ENCODE measurements at places on chromosomes 7 and 10.

GRCh38 chr7:113371416-113372043 lies 253.2 kb upstream of the SMIM30 start:
- peak overlapping the region; percentile 37 for H3K27ac ChIP-seq
- DNase-seq: no peak
- H3K4me3 ChIP-seq: no peak overlapping the region

DNA sequence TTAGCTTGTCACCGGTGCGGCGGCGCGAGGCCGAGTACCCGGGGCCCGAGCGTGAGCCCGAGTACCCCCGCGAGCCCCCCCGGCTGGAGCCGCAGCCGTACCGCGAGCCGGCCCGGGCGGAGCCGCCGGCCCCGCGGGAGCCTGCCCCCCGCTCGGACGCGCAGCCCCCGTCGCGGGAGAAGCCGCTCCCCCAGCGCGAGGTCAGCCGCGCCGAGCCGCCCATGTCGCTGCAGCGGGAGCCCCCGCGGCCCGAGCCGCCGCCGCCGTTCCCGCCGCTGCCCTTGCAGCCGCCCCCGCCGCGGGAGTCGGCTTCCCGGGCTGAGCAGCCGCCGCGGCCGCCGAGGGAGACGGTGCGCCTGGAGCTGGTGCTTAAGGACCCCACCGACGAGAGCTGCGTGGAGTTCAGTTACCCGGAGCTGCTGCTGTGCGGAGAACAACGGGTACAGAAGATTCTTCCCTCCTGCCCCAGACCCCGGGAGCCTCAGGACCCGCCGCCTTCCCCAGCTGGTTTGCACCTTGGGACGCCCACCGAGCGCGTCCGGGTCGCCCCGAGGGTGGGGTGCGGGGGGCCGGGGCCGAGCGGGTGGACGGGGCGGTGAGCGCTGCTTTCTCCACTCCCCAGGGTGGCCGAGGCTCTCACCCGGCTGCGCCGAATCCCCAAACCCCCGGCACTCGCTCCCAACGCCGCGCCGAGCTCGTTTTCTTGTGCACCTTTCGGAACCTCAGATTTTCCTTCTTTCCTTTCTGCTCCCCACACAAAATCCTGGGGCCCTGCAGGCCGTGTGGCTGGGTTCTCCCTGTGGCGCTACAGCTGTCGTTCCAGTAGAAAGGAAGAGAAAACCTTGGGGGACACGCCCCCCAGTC lies 708 bp downstream of the UBN2 start:
- H3K4me1 ChIP-seq: no peaks in the 10 kb centered on the region
- H3K27me3 ChIP-seq: no peaks in the 10 kb centered on the region
- H3K36me3 ChIP-seq: no peaks in the 10 kb centered on the region

- DNase-seq: no peak
- H3K36me3 ChIP-seq: no peaks in the 10 kb centered on the region
- H3K27me3 ChIP-seq: no peaks in the 10 kb centered on the region
These were observed 582.5 kb downstream of the CNTNAP2 start for GRCh38 chr7:146698995-146699610.

DNA sequence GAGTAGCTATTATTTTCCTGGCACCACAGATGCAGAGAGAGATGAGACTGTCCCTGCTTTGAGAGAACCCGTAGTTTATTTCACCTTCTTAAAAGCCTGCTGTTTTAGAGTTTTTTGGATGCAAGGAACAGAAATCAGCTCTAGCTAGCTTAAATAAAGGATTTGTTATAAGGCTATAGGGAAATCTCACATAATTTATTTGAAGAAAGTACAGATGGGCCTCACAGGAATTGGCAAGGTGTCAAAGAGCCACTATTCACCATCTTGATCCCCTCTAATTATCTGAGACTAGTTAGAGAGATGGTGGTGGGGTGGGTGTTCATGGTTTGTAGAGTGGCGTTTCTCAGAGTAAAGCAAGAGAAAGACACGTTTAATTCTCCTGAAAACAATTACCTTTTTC lies 7.3 kb downstream of the KMT2E start:
- H3K36me3 ChIP-seq: no peaks in the 10 kb centered on the region
- H3K27me3 ChIP-seq: no peaks in the 10 kb centered on the region
- DNase-seq: no peak
- peak overlapping the region; percentile 18 for H3K27ac ChIP-seq
- no peak overlapping the region for H3K4me3 ChIP-seq
- peaks cover 29% of the 10 kb centered on the region for H3K4me1 ChIP-seq

DNA sequence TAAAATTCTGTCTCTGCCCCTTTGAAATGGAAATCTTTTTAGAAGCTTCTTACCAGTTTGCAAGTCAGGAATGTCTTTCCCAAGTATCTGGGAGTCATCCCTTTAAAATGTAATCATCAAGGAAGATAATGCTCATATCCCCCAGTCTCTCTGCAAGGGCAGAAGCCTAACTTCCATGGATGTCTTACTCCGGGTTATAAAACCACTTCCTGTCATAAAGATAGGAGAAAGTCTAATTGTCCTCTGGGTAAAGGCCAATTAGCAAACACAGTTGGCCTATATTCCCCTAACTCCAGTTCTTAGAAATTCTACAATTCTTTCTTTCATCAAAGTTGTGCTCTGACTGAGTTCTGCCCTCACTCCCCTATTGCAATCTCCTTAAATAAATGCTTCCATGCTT lies 1631.5 kb upstream of the LRRTM3 start:
- H3K4me1 ChIP-seq: no peaks in the 10 kb centered on the region
- no peaks in the 10 kb centered on the region for H3K36me3 ChIP-seq
- no peak overlapping the region for H3K4me3 ChIP-seq
- no peak for DNase-seq

DNA sequence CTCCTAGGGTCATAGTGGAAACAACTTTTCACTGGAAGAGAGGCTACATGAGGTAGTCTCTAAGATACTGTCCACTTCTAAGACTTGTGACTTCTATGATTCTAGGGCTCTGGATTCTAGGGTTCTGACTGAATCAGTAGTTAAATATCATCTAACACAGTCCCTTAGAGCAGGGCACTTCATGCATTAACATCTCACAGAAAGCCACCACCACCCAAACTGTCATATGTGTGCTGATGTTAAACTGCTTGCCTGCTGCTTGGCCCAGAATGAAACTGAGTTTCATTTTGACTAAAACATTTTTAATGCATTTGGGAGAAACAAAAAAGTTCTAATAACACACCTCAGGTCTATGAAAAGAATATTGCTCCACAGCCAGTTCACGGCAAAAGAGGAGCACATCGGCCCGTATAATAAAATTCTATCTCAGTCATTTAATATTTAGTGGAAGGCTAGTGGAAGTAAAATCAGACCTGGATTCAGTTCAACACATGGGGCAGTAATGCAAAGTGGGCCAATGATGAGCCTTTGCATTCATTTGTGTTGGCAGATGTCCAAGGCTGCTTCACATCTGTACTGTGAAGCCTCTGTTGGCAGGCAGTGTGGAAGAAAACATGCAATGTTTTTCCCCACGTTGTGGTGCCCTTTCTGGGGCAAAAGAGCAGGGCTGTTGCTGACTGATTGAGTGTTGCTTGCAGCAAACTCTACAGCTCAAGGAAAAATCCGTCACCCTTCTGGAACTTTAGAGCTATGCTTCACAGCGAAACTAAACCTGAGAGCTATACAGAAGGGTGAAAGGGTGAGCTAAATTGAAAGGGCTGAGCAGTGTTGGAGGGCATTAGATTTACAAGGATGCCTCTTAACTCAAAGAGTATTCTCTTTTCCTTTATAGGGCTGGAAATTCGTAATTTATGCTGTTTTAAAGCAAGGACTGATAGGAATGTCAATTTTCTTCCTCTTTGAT lies 33.5 kb upstream of the AUTS2 start:
- no peak for DNase-seq
- no peaks in the 10 kb centered on the region for H3K36me3 ChIP-seq
- H3K4me3 ChIP-seq: no peak overlapping the region
- H3K27me3 ChIP-seq: no peaks in the 10 kb centered on the region
- H3K27ac ChIP-seq: no peak overlapping the region
- H3K4me1 ChIP-seq: no peaks in the 10 kb centered on the region

DNA sequence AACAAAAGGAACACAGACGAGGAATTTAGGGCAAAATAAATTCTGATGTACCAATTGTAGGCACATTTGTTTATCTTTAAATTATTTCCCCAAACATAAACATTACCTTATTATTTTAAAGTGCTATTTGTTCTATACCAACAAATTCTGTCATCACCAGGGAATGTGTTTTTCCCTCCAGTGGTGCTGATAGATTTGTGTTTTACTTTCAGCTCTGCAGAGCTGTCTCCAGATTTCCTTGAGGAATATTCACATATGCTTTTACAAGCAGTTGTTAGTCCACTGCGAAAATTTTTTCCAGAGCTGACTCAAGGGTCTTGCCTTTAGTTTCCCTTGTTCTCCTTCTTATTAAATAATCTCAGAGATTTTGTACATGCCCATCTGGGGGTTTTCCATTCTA lies 362.8 kb downstream of the PHF14 start:
- no peak overlapping the region for H3K4me3 ChIP-seq
- no peak overlapping the region for H3K27ac ChIP-seq
- no peaks in the 10 kb centered on the region for H3K27me3 ChIP-seq
- no peaks in the 10 kb centered on the region for H3K4me1 ChIP-seq
- DNase-seq: no peak
- H3K36me3 ChIP-seq: no peaks in the 10 kb centered on the region

DNA sequence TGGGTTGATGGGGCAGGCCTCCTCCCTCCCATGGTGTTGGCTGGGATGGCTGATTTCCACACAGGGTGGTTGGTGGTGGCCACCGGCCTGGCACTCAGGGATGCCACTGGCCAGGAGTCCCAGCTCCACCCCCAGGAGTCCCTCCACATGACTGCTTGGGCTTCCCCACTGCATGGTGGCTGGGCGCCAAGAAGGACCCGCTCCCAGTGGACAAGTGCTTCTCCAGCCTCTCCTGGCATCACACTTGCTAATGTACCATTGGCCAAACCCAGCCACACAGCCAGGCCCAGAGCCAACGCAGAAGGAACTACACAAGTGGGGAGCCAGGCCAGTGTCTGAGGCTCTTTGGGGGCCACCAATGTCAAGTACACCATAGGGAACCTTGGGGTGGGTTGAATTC lies 73.6 kb upstream of the DNAAF5 start:
- no peak overlapping the region for H3K27ac ChIP-seq
- no peaks in the 10 kb centered on the region for H3K4me1 ChIP-seq
- H3K27me3 ChIP-seq: no peaks in the 10 kb centered on the region

DNA sequence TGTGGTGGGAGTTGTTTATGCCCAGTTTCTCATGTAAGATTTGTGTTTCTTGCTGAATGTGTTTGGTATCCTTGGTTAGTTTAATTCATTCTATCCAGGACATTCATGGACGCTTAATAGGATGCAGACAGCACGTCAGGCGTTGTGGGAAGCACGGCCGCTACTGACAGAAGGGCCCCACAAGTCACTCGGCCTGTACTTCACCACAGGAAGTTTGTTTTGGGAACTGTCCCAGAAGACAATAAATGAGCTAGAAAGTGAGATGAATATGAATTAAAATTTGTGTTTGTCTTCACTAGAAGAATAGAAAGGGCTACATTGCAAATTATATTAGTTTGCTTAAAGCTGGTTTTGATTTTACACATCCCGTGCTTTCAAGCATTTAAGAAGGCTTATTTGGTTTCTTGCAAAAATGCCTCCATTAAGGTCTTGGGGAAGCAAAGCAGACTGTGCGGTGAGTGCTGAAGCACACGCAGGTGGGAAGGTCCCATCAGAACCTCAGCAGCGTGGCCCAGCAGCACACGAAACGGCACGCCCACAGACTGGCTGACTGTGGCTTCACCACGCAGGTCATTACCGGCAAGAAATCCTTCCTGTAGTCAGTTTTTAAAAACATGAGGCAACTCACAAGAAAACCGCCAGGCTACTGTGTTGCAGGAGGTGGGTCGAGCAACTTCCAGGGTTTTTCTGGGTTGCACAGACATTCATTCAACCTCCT lies 74.1 kb downstream of the VIPR2 start:
- H3K4me1 ChIP-seq: no peaks in the 10 kb centered on the region
- H3K27ac ChIP-seq: no peak overlapping the region
- H3K36me3 ChIP-seq: no peaks in the 10 kb centered on the region
- no peak for DNase-seq

DNA sequence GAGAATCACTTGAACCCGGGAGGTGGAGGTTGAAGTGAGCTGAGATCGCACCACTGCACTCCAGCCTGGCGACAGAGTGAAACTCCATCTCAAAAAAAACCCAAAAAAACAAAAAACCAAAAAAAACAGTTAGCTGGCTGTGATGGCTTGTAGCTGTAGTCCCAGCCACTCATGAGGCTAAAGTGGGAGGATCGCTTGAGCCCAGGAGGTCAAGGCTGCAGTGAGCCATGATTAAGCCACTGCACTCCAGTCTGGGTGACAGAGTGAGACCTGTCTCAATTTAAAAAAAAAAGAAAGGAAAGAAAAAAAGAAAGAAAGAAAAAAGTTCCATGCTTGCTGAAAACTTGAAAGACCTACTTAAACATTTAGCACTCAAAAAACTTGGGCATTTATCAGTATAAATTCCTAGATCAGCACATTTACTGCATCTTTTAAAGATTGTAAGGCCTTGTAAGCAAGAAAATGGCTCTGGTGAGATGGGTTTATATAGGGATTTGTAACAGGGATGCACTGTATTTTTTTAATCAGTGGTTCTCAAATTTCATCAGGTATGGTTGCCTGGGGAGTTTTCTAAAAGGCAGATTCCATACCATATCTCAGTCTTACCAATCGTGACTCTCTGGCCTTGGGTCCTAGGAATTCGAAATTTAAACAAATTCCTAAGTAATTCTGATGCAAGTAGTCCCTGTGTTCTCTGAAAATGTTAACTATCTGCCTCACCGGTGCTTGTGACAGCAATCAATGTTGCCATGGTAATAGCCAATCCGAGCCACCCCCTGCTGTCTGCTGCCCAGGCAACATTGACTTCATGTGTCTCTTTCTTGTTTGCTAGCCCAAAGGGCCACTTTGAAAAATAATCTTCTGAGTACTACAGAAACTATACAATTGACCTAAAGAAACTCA lies 11.5 kb upstream of the NT5C2 start:
- H3K36me3 ChIP-seq: no peaks in the 10 kb centered on the region
- H3K27me3 ChIP-seq: no peaks in the 10 kb centered on the region
- H3K27ac ChIP-seq: no peak overlapping the region
- DNase-seq: no peak
- H3K4me1 ChIP-seq: no peaks in the 10 kb centered on the region

Measured in breast epithelium (tissue), 4 donors.